Liver (tissue), 10 donors: ENCODE measurements at places on chromosomes 3 and 15.

DNA sequence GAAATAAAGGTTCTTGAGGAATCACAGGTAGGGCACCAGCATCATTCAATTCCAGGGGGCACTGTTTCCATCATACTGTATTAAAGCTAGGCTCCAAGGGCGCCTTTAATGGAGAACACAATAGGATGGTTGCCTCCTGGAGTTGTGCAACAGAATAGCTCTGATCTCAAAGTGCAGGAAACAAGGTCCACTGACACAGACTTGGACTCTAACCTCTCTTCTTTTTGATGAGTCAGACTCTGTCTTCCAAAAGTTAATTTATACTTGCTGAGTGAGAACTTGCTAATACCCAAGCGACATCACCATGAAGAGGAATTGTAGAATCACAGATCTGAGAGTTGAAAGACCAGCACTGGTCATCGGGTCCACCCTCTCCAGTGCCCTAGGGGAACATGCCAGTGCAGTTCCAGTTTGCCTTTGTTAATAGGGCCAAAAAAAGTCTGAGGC, 94.4 kb upstream of the PHLDB2 start:
- no peaks in the 10 kb centered on the region for H3K27me3 ChIP-seq
- no peak for DNase-seq
- H3K36me3 ChIP-seq: no peaks in the 10 kb centered on the region
- peak overlapping the region; percentile 81 for H3K27ac ChIP-seq

- H3K4me3 ChIP-seq: no peak overlapping the region
- no peak overlapping the region for H3K27ac ChIP-seq
- H3K4me1 ChIP-seq: peaks cover 6% of the 10 kb centered on the region
- no peaks in the 10 kb centered on the region for H3K36me3 ChIP-seq
Observed at GRCh38 chr3:122263058-122263457, 62.0 kb upstream of the CSTA start.

DNA sequence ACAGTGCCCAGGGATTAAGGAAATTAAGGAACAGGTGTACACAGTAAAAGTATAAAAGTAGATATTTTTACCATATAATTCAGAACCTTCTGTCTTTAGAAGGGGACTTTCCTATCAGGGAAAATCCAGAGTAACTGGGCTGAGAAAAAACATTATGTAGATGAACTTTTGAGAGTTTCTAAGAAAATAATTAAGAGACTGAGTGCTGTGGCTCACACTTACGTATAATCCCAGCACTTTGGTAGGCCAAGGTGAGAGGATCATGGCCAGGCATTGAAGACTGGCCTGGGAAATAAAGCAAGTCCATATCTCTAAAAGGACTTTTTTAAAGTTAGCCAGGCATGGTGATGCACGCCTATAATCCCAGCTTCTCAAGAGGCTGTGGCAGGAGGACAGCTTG, 1021.8 kb downstream of the FHIT start:
- no peak overlapping the region for H3K27ac ChIP-seq
- H3K4me3 ChIP-seq: no peak overlapping the region
- H3K4me1 ChIP-seq: no peaks in the 10 kb centered on the region
- no peaks in the 10 kb centered on the region for H3K36me3 ChIP-seq

DNA sequence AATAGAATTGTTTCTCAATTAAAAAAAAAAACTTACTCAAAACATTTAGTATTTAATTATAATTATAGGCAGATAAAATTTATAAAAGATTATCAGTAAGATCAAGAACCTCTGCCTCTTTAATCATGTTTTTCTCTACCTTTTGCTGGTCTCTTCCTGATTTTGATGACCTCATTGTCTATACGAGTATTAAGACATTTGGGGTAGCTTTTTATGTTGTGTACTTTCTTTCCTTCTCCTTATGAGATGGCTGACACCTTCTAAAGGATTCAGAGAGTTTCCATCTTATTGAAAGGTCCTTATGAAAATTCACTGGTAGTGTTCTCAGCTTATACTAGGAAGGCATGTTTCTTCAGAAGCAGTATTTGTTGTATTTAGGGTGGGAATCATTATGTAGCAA, 426.3 kb downstream of the LPP start:
- no peak overlapping the region for H3K27ac ChIP-seq
- H3K4me1 ChIP-seq: peaks cover 34% of the 10 kb centered on the region
- H3K36me3 ChIP-seq: peaks cover 2% of the 10 kb centered on the region
- DNase-seq: no peak

GRCh38 chr15:60510006-60510405, 31.1 kb upstream of the ICE2 start:
- H3K36me3 ChIP-seq: peaks cover 14% of the 10 kb centered on the region
- no peaks in the 10 kb centered on the region for H3K27me3 ChIP-seq
- no peak for DNase-seq
- H3K4me3 ChIP-seq: no peak overlapping the region

DNA sequence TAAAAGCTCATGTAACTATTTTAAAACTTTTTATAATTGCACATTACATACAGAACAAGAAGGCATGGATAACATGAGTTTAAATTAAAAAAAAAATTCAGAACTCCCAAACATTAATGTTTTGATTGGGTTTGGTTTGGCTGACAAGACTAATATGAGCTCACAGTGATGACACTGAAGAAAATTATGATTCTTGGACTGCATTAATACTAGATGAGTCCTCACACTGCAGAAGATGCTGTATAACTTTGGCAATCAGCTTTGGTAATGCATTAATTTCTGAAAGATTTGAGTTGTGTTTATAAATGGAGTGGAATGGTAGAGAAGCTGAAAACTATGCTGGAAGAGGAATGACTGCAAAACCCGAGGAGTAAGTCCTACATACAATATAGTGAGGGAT, 358.9 kb downstream of the PLCL2 start:
- no peak overlapping the region for H3K4me3 ChIP-seq
- H3K27ac ChIP-seq: no peak overlapping the region

GRCh38 chr3:69244039-69244438, 121.6 kb upstream of the LMOD3 start:
- no peak for DNase-seq
- H3K4me3 ChIP-seq: no peak overlapping the region
- H3K27me3 ChIP-seq: no peaks in the 10 kb centered on the region
- peaks cover 40% of the 10 kb centered on the region for H3K4me1 ChIP-seq

GRCh38 chr3:4756855-4757574, 222.2 kb upstream of the BHLHE40 start:
- H3K27ac ChIP-seq: no peak overlapping the region
- DNase-seq: no peak
- H3K36me3 ChIP-seq: no peaks in the 10 kb centered on the region
- no peak overlapping the region for H3K4me3 ChIP-seq
- no peaks in the 10 kb centered on the region for H3K4me1 ChIP-seq

- H3K4me1 ChIP-seq: peaks cover 6% of the 10 kb centered on the region
- no peaks in the 10 kb centered on the region for H3K27me3 ChIP-seq
Observed at GRCh38 chr15:42921342-42921731, 759 bp upstream of the TTBK2 start.

DNA sequence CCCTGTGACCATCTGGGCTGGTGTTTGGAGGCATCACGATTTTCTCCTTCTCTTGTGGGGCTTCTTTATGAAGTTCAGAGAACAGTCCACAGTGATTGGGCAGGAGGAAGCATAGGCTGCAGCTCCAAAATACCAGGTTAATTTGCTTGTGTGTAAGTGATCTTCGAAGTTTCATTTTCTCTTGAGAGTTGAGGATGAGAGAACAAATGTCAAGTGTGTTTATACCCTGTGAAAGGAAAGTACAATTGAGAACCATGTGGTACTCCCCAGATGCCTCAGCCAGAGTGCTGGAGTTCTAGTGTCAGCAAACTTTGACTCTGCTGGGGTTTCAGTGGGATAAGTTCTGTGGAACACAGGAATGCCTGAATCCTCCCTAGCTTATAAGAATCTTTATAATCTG, 357.1 kb upstream of the CFAP20DC start:
- H3K27ac ChIP-seq: no peak overlapping the region
- no peak for DNase-seq
- no peak overlapping the region for H3K4me3 ChIP-seq
- H3K27me3 ChIP-seq: no peaks in the 10 kb centered on the region
